ENCODE measurements at places on chromosomes 1 and 21.

DNA sequence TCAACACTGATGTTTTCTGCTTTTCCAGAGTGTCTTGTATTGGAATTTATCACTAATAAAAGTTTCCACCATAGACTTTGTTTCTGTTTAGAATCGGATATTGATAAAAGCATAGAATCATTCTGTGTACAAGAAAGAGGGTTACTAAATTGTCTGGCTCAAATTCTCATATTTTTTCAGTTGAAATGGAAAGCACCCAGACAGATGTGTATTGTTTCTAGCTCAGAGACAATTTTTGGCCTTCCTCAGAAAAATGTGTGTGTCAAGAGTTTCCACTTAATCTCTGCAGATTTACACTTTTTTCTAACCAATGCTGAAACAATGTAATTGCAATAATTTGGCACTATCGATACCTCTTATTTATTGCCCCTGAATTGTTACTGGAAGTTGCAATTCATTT lies 20.2 kb downstream of the LHX9 start:
- DNase-seq: no peak

DNA sequence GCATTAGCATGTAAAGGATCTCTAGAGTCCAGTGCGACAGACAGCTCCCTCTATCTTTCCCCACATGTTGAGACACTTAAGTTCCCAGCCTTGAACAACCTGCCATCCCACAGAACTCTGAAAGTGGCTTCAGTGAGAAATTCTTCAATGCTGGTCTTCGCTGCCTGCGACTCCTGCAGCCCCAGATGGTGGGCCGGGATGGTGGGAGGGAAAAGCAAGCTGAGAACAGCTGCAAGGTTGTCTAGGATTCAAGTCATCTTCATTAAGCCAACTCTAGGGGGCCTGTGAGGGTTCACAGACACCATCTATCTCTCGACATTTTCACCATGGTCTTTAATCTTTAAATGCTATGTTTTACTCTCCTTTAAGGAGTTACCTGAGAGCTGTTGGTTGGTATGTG lies 185.5 kb upstream of the C1orf174 start:
- no peak for DNase-seq

DNA sequence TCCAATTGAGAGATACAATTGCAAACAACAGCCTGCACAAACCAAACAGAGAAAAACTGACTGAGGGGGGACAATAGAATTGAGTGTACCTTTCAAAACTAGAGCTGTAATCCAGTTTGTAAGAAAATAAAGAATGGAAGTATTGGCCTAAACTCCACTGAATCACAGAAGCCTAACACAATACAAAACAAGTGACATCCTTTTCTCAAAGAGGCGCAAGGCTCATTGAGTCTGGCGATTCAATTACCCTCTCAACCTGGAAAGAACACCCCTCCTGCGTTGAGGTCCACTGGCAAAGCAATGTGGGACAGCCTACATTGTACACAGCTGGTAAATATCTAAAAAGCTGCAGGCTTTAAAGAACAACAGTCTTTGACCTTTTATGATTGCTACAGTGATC lies 182.6 kb downstream of the DPYD start:
- DNase-seq: no peak

- no peak for DNase-seq
These were observed 25.1 kb downstream of the AK4 start for GRCh38 chr1:65172936-65173690.

DNA sequence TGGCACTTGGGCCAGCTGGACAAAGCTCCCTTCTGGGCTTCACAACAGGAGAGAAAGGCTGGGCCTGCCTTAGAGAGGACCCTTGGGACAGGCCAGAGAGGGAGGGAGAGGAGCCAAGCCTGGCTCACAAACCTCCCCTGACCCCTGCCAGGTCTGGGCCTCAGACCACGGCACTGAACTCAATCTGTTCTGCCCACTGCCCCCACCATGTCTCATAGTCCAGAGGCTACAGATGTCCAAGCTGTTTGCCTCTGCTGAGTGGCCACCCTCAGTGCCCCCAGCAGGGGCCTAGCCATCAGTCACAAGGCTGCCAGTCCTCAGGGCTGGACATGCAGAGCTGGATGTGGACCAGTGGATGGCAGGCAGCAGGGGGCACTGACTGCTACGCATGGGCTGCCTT lies 13.0 kb upstream of the DMBX1 start:
- no peak for DNase-seq

- DNase-seq: no peak
These were observed 288.0 kb downstream of the PBX1 start for GRCh38 chr1:164846731-164847691.

DNA sequence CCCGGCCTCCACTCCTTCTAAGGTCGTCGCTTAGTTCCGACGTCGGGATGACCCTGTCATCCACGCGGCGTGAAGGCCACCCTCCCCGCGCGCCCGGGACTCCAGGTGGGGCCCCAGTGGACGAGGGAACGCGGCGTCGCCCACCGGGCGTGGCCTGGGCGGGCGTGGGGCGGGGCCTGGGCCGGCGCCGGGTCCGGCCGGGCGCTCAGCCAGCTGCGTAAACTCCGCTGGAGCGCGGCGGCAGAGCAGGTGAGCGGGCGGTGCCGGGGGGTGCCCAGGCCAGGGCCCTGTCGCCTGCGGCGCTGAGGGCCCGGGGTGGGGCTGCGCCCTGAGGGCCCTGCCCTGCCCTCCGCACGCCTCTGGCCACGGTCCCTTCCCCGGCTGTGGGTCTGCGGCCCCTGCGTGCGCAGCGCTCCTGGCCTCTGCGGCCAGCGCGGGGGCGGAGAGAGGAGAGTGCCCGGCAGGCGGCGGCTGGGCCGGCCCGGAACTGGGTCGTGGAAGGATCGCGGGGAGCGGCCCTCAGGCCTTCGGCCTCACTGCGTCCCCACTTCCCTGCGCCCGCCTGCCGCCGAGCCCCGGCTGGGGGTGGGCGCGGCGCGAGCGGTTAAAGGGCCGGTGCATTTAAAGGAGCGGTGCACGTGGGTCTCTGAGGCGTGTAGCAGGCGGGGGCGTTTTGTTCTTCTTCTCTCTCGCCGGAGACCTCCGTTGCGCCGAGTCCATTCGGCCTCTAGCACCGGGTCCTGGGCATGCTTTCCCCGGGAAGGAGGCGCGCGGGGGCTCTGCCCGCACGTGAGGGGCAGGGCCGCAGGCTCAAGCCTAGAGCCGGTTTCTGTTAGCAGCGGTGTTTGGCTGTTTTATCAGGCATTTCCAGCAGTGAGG lies at the start of gene PSEN2:
PSEN2 (plus strand) TSS at position 216 of the 879 bp plus-strand sequence. CDS start 11,292 bp downstream, outside the sequence.
- DNase-seq: peak; percentile 26

DNA sequence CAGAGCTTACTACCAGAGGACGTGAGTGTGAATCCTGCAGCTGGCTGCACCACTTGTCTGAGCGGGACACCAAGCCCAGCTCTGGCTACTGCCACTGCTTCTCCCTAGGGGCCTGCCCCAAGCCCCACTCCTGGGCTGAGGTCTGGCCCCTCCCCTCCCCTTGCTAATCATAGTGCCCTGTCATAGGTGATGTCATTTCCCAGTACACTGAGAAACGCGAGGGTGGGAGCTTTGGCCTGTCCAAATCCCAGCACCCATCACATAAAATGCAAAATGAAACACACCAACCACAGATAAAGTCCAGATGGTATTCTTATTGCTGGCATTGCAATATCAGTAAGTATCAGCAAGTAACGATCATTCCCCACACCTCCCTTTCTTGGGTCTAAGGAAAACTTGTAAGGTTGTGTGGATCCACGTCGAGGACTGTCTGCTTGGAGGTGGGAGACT lies 77.7 kb downstream of the TOMM20 start:
- peak; percentile 69 for DNase-seq

DNA sequence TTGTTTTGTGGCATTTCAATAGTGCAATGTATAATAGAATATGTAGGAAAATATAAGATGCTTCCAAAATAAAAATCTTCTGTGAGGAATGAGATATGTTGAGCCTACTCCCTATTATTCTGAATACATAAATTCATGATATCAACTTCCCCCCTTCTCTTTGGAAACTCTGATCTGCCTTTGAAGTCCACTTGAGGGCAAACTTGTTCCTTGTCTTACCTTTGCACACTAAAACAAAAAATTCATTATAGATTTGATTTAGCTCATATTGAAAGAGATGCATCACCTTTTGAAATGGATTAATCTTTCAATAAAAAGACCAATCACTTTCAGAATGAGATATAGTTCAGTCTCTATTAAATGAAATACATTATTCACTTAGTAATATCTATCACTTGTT lies 580.7 kb upstream of the ADGRL4 start:
- no peak for DNase-seq

DNA sequence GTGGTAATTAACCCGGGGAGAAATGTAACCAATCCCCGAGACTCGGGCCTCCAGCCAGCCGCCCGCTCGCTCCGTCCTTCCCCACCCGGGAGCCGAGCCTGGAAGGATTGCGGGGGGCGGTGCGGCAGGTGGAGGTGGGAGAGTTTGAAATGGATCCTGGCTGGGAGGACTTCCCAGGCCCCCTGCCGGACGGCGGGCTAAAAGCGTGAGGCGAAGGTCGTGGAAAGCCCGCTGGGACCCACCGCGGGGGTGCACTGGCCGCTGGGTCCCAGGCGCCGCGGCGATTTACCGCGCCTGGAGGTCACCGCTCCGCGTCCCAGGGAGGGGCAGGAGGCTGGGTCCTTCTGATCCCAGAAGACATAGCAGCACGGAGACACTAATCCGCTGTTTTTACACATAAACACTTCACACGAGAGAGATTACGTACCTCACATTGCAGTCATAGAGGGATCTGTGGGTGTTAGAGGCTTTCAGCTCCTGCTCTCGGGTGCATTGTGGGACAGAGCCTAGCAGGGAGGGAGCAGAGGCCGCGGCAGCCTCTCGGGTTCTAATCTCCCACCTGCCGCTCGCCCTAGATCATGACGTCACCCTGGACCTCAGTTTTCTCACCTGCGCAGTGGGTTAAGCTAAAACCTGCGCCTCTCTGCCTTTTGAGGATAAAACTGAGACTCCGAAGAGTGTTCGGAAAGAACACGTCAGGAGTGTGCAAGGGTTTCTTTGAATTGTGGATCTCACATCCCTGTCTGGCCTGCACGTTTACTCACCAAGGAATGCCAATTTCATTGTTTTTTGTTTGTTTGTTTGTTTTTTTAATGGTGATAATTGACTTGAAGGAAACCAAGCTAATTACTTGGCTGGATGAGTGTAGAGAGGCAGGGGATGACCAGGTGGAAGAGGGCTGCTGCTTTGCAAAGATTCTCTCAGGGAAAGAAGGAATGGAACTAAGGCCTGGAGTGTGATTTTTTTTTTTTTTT lies 17.1 kb upstream of the TMEM9 start:
- DNase-seq: no peak

DNA sequence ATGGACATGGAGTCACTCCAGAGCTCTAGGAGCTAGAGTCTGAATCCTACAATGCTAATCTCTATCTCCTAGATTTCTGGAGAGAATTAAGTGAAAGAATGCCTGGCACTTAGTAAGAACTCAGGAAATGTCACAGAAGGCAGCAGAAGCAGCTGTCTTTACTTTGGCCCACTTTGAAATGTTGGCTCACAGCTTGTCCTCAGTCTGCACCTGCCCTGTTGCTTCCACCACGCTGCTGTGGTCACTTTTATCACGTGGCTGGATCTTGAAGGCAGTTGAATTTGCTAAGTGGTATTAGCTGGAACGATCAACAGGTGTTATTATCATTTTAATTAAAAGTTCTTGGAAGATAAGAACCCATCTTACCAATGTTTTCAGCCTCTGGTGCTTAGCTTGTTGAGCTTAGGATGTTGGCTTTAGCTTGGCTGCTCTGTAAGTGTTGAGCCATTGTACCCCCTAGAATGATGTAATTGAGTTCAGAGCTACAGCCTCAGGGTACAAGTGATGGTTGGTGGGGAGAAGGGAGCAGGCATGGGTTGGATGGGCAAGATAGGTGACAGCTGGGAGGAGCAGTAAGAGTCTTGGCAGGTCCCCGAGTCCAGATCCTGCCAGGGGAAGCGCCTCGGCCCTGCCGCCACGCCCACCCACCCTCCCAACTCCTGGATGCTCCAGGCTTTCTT lies 41.9 kb upstream of the EPS8L3 start:
- DNase-seq: peak; percentile 14

DNA sequence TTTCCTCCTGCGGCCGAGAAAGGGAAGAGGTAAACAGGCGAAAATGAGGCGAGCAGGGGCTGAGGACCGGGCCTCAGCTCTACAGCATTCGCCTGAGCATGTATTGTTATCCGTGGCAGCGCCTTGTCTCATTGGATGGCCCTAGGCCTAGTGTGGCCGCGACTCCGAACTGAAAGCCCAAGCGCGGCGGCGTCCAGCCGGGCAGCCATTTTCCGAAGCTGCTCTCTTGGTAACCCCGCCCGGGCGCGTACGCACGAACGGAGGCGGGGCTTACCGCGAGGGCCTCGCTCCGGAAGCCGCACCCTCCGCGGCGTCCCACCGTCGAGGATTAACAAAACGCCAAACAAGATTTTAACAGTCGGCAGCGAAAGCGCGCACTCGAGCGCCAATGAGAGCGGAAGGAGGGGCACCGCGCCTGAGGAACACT lies 797 bp upstream of the USP1 start:
- no peak for DNase-seq

GRCh38 chr1:53324728-53325297 lies 3.1 kb downstream of the LRP8 start:
- DNase-seq: no peak

DNA sequence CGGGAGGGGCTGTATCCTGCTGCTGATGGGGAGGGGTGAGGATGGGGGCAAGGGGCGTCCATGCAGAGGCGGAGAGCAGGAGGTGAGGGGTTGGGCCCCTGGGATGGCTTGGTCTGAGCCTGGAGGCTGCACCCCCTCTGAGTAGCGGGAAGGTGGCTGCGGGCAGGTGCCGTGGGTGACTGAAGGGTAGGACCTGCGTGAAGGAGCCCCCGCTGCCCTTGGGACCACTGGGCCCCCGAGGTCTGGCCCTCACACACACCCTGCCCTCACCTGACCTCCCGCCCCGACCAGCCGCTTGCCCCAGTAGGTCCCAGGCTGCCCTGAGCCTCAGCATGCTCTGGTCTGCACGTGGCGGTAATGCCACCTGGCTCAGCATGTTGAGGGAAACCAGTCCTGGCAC lies 12.8 kb upstream of the SKI start:
- no peak for DNase-seq

Data from fibroblast of skin of right biceps (primary cell).